ENCODE measurements at places on chromosomes 11 and 22.
A peak's percentile ranks its signal among the peaks of the same experiment; 100 is the strongest.

DNA sequence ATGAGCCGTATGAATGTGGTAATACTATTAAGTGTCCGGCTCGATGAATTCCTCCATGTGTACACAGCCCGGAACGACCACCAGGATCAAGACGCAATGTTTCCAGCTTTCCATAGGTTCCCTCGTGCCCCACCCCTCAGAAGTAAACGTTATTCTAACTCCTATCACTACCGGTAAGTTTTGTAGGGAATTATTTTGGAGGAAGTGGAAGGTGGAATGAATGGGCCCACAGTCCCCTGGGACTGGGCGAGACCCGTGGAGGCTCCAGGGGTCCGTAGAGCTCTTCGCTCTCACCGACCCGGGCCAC is 720 bp upstream of the FAR1 start:
- no peak for DNase-seq

DNA sequence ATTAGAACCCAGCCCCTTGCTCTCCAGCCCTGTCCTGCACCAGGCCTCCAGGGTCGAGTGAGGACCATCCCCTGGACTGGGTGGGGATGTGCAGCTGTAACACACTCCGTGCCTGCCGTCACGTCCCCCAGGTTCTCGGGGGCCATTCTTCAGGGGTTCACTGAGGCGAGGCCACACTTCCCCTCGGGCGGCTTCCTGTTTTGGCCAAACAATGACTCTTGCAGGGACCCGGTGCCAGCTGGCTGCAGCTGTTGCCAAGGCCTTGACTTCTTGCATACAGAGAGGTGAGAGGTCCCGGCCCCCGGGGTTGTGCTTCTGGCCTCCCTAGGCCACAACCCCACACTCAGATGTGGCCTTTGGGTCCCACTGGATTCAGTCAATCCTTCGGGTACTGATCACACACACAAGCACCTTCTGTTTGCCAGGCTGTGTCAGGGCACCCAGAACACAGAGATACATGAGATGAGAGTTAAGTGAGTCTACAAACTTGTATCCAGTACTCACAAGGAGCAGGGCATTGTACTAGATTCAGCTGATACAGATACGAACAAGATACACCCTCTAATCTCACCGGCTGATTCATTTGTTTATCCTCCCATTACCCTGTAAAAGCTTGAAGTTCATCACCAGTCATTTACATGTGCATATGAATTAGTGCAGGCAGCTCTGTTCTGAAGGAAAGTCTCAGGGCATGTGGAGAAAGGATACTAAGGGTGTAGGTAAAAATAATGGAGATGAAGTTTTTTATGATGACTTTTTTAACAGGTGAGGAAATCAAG is 32.9 kb downstream of the LRRC32 start:
- DNase-seq = peak; percentile 85

GRCh38 chr11:69683764-69684333 is 8.7 kb upstream of the LTO1 start:
- no peak for DNase-seq

DNA sequence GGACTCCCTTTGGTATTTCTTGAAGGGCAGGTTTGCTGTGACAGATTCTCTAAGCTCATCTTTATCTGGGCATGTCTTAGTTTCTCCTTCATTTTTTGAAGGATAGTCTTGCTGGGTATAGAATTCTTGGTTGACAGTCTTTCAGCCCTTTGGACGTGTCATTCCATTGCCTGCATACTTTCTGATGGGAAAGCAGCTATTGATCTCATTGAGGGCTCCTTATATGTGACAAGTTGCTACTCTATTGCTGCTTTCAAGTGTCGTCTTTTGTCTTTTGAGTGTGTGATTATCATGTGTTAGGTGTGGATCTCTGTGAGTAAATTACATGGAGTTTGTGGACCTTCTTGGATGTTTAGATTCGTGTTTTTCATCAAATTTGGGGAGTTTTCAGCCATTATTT is 21.9 kb downstream of the IGHMBP2 start:
- DNase-seq = no peak

DNA sequence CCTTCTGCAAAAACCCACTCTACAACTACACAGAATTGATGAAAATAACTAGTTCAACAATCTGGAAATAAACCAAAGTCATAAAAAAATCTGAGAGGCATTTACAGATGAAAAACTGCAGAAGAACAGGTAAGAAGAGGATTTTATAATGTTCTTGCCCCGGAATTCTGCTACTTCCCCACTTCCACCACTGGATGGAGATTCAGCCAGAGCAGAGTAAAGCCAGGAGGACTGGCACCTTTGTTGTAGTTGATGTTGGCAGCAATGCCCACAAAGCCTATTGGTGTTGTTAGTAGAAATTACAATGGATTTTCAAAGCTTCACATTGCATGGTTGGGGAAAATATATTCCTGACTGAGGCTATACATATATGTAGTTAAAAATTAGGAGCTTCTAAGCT is 640.2 kb downstream of the LRRC4C start:
- DNase-seq = no peak

DNA sequence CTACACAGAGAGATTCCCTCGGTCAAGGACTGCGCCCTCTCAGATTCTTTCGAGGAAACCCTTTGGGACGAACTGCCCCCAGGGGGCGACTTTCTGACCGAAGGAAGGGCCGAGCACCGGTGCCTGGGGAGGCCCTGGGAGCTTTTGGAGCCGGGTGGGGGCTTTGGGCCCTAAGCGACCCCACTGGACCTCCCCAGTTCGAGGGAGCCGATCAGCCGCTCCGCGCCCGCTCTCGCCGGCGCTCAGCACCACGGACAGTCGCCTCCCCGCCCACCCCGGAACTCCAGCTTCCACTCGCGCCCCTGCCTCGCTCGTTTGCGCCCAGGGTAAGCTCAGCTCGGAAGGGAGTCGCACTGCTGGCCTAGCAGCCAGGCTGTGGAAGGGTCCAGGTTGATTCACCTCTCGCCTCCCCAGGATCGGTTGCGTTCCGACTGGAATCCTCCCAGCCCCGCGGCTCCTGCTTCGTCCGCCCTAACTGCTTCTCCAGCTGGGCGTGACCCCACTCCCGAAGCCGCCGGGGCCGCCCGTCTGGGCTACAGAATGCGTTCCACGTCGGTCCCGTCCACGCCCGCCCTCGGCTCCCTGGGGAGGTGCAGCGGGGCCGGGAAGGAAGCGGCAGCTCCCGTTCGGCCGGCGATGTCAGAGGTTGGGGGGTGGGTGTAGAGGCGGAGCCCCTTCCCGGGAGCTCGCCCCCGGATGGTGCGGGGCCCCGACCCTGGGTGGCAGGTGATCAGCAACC is 428 bp downstream of the SCN3B start:
- peak; percentile 75 for DNase-seq

GRCh38 chr22:23063539-23064380 is 6.6 kb upstream of the GNAZ start:
- DNase-seq = peak; percentile 49

GRCh38 chr11:80937842-80938241 is 1497.0 kb upstream of the TENM4 start:
- DNase-seq = no peak

Measured in Right ventricle myocardium inferior (tissue), 1 donor.